RCC 7860 (cell line): ENCODE measurements at places on chromosomes 4 and X.

DNA sequence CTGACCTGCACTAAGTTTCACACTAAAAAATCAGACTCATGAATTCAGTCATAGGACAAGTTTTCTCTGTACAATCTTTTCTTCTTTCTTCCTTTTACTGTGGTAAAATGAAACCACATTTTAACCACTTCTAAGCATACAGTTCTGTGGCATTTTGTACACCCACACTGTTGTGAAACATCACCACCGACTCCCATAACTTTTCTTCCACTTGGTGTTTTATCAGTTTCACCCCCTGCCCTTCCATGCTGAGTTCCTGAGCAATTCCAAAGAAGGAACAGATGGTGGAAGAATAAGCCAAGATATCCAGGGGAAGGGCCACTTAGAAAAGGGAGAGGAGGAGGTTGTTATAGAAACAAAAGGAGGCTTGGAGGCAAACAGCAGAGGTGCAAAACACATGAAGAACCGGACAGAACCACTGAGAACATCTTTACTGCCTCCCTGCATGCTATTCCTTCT is 22.6 kb downstream of the SLC25A4 start:
- no peak for DNase-seq

GRCh38 chrX:41958861-41959260 is 35.5 kb upstream of the CASK start:
- no peak for DNase-seq

- DNase-seq: no peak
These were observed 248.5 kb downstream of the GRIA3 start for GRCh38 chrX:123432361-123433150.

DNA sequence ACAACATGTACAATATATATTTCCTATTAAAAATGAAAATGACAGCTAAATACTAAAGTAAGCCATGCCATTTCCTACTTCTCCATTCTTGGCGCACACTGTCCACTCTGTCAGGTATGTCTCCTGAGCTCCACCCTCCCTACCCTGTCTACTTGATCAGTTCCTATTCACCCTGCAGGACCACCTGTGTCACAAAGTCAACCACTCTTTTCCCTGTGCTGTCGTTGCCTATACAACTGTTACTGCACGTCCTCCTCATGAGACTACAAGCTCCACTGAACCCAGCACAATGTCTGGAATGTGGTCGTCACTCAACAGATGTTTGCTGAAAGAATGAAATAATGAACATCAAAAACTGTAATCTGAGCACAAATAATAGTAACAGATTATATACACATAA is 54.9 kb downstream of the SLC9A7 start:
- no peak for DNase-seq

- DNase-seq: no peak
These were observed 7.6 kb downstream of the PLXNB3 start for GRCh38 chrX:153771415-153772315.

- DNase-seq: no peak
These were observed 9.1 kb downstream of the NSG1 start for GRCh38 chr4:4395849-4396627.

GRCh38 chr4:166724369-166724768 is 509.9 kb downstream of the SPOCK3 start:
- DNase-seq: no peak

DNA sequence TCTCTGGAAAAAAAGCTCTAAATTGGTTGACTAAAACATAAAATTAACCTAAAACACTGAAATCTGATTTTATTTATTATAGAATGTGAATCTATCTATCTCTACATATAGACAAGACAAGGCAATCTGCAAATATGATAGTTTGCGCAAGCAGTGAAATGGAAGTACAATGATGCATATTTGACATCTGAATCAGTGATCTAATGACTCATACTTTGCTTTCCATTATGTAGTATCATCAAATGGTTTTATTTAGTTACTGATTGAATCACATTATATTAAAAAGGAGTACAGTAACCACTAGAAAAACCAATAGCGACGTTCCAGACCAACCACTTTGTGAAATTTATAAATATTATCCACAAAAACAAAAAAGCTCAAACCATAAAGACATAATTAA is 1969.3 kb downstream of the PCDH7 start:
- DNase-seq: peak; percentile 60
